ENCODE measurements at places on chromosomes 11 and 22. TPM values are rescaled to one million over a fixed set of nuclear protein-coding genes. Genes with fewer than 3 reads are reported as not detected.

DEUP1 gene
- 1.9 TPM for polyA plus RNA-seq

SGSM1 gene
- 1.9 TPM for polyA plus RNA-seq

DNA sequence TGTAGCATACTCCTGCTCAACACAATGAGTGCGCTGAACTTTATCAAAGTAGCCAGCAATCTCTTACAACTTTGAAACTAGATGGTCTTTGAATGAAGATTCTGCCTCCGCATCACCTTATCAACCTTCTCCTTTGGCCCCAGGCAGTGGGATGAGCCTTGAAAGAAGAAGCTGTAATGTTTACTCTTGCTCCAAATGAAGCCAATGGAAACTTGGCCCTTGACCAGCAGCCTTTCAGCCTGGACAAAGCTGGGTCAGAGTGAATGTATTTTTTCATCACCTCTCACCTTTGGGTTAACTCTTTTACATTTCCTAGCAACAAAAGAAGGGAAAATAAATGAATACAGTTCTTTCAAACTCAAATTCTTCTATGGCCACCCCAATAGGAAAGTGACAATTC, 359.1 kb downstream of the KCNA4 start:
- DNase-seq: no peak

DNA sequence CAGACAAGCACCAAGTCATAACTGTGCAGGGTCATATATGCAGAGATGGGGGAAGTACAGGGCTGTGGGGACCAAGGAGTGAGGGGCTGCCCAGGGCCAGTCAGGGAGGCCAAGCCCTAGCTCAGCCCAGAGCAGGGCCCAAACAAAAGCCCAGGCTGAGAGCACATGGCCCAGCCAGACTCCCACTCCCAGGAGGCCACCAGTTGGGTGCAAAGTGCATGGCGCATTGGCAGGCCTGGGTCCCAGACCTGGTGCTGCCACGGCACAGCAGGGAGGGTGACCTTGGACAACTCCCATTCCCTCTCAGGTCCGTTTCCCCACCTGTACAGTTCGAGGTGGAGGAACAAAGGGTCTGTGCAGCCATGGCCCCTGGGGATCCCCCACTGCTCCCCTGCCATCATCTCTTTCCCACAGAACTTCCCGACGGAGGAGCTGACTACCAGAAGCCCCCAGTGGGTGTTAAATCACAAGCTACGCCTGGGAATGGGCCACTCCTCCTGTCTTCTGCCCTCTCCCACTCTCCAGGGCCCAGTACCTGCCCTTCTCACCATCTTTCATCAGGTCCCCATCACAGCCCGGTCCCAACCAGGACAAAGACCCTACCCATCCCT, 608 bp downstream of the NIPSNAP1 start:
- DNase-seq: no peak

GRCh38 chr11:130070846-130071200, 1.1 kb downstream of the APLP2 start:
- DNase-seq: no peak

SHISAL1 gene
- polyA plus RNA-seq: 2.3 TPM

DNA sequence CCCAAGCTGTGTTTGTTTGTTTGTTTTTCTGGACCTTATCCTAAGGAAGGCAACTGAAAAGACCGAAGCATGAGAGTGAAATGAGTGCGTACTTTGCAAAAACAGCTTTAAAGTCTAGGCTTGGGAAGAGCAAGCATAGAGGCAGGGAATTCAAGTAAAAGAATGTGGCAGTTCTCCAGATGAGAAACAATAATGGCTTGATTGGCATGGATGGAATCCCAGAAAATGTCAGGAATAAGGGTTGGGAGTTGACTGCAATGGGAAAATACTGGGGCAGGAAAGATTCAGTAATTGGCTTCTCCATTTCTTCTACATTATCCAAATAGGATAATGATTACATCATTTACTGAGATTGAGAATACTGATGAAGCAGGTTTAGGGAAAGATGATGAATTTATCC, 17.5 kb downstream of the SAAL1 start:
- no peak for DNase-seq

DNA sequence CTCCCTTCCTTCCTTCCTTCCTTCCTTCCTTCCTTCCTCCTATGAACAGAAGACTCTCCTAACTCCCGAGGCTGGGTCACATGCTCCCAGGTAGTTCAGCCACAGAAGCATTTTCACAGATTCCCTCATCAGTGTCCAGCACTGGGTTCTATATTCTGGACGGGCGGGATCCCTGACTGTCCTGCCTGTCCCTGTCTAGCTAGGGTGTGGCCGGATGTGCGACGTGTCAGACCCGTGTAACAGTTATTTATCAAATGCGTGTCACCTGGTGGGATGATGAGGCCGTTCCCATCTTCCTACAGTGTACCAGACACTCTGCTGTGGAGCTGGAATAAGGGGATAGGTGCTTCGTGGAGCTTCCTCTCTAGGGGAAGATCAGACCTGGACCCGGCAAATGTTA, 901.0 kb downstream of the BRD1 start:
- no peak for DNase-seq

UCP2 gene
- 68.4 TPM for polyA plus RNA-seq

GRCh38 chr11:126544108-126545056, 188.9 kb downstream of the ST3GAL4 start:
- no peak for DNase-seq

DNA sequence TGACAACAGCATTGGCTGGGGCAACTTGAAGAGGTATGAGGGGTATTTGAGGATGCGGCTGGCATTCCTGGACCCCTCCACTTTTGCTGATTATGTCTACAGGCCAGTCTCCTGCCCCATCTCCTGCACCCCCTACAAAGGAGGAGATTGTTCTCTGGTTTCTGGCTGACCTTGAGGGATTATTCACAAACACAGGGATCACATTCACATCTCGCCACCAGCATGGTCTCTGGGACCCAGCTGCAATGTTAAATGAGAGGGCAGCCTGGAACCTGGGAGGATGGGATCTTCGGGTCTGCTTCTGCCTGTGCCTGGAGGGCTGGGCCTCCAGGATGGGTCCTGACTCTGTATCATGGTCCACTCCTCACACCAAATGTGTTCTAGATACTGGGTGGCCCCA, 32.8 kb upstream of the MYEOV start:
- DNase-seq: no peak

DNA sequence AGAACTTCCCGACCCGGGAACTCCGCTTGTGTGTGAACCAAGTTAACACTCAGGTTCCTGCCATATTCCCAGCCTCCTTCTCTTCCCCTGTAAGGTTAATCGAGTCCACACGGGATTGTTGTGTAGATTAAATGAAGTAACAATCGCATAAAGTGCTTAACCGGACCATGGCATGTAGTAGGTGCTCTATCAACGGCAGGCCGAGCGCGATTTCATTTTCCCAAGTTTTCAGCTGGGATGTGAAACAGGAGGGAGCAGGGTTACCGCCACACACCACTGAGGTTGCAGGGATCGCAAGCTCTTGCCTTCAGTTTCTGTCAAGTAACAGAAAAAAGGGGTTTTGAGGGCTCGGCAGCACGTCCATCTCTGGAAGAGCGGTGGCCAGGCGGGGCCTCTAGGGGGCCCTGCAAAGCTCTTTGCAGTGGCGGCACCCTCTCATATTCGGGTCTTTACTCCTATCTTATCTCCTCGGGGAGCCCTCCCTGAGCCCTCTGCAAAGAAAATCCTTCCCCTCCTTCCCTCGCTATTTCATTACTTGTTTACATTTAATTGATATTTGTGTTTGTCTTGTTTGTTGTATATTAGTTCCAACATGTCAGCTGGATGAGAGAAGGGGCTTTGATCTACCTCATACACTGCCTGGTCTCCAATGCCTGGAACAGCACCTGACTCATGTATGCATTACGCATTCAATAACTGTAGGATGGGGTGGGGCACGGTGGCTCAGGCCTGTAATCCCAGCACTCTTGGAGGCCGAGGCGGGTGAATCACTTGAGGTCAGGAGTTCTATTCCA, 816 bp upstream of the PLEKHA7 start:
- no peak for DNase-seq

Data from renal cortex interstitium (tissue), 15 donors.